ENCODE measurements at places on chromosomes 12 and 14. TPM values are rescaled to one million over a fixed set of nuclear protein-coding genes. Genes with fewer than 3 reads are reported as not detected.

KLRK1 gene
- total RNA-seq: 141 TPM

RAB3IP gene
- 30.5 TPM for total RNA-seq

PTPRR gene
- total RNA-seq: not detected

GRCh38 chr12:43105426-43105981 lies 446.5 kb downstream of the ADAMTS20 start:
- DNase-seq: no peak

DNA sequence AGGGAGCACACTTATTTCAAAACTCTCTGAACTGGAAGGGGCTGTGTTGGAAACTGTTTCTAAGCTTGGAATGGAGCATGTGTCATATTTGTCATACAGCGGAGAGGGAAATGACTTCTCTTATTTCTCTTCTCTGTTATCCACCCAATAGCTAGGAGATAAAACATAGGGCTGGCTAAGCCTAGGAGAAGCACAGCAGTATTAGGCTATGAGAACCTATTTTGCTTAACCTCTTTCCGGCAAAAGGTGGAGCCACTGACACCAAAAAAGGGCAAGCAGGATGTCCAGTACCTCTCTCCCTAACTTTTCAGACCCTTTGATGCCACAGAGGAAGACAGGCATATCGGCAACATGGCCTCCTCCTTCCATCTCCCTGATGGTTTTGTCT lies 148.3 kb downstream of the CRADD start:
- no peak for DNase-seq

DNA sequence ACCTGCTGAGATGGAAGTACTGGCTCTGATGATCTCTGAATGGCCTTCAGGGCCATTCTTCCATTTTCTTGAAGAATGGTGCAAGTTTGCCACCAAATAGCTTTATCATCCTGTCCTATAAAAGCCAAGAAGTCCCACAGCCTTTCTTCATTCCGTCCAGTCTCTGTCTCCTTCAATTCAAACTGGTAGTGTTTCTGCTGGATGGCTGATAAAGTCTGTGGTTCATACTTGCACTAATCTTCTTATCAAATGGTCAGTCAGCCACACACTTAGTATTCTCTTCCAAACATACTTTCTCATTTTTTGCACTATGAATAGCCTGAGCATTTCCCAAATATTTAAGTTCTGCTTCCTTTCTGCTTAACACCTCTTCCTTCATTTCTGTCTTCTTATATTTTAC lies 39.4 kb upstream of the BEGAIN start:
- DNase-seq: no peak

DNA sequence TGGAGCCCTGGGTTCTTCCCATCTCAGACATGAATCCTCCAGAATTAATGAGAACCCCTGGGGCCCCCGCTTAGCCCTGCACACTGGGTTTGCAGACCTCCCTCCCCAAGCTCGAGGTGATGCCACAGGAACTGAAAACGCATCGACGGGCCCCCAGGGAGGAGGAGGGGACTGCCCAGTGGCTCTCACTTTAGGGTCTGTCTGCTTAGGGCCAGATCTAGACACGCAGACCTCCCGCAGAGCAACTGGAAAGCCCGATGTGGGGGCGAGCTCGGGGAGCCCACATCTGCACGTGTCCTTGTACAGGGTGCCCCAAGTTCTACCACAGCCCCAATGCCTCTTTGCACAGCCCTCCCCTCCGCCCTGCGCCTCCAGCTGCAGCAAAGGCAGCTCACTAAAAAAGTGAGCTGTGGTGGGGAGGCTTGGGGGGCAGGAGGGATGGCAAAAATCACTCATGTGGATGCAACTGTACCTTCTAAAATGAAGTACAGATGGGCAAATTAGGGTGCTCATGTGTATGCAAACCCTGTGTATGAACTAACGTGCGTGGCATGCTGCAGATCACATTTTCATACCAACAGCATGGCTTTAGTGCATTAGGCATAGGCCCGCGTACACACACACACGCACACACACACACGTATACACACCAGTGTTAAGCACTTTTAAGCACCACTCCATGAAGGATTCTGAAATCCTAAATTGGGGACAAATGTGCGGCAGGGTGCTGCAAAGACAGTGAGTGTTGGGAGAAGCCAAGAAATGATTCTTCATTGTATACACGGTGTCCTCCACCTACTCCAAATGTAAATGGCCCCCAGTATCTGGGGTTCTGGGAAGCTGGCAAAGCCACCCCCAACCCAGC lies 99.9 kb upstream of the MAP1LC3B2 start:
- DNase-seq: no peak

GRCh38 chr14:23617539-23617938 lies 18.6 kb upstream of the DHRS2 start:
- DNase-seq: no peak

GRCh38 chr14:94388384-94389103 lies at the start of gene SERPINA1:
Gene SERPINA1 (minus strand): TSS chr14:94388602. CDS start chr14:94383237, 5,365 bp downstream.
- no peak for DNase-seq

Measured in T-cell (primary cell).